GM12864 (cell line): ENCODE measurements at places on chromosomes 7 and 10.

DNA sequence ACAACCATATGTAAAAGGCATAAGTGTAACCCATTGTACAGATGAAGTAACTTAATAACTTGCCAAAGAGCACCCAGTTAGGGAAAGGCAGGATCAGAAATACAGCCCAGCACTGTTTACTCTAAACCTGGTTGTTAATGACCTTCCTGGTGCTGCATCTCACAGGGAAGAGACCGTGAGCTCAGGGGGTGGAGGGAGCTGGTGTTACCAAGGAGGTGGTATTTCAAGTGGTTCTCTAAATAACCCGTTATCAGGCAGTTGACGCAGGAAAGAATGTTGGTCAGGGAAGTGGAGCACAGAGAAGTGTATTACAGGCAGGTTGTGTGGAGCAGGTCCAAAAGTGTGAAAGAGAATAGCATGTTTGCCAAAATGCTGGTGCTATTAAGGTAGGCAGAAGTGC lies 4.4 kb upstream of the ST7 start:
- DNase-seq: no peak

GRCh38 chr10:13613519-13613918 lies 26.8 kb downstream of the PRPF18 start:
- no peak for DNase-seq

- no peak for DNase-seq
Measured at GRCh38 chr10:22420787-22421517, 75.7 kb downstream of the SPAG6 start.

DNA sequence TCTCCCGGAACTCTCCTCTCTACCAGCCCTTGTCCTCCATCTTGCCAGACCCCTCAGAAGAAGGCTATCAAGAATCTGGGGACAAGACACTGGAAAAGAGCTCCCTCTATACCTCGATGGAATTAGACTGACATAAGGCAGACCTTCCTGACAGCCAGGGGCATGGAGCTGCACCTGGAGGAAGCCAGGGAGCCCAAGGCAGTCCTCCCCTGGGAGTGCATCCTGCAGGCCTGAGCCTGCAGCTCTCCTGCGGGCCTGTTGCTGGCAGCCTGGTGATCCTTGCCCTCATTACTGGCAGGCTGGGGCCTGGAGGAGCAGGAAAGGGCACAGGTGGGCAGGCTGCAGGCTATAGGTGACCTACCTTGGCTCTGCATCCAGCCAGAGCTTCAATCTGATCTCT lies 323.4 kb downstream of the GRID1 start:
- DNase-seq: no peak

DNA sequence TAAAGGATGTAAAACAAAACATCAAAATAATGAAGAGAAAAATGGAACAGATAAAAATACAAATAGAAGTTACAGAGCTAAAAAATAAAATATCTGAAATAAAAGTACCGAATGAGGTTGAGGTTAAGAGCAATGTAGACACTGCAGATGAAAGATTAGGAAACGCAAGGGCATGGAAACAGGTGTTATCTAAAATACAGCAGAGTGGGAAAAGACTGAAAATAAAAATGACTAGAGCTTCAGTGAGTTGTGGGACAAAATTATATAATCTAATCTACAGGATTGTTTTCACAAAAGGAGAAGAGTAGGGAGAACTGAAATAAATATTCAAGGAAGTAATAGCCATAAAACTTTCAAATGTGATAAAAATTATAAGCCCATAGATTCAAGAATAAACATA lies 123.8 kb downstream of the PTEN start:
- DNase-seq: no peak

DNA sequence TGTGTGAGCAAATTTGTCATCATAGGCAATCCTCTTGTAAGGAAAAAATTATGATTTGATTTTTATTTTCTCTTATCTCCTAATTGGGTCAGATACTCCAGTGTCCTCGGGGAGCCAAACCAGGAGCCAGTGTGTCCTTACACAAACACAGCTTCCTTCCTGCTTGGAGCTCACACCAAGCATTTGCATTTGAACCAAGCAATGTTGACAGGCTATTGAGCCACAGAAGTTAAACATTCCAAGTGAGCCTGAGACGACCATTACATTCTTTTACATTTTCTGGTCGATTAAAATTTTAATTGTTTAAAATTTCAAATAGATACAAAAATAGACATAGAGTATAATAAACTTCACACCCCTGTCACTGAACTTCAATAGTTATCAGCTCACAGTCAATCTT lies 194.8 kb downstream of the CFTR start:
- no peak for DNase-seq

- no peak for DNase-seq
Measured at GRCh38 chr7:50867034-50867356, 84.3 kb upstream of the GRB10 start.

GRCh38 chr10:44467090-44467489 lies 82.2 kb upstream of the CXCL12 start:
- DNase-seq: no peak

DNA sequence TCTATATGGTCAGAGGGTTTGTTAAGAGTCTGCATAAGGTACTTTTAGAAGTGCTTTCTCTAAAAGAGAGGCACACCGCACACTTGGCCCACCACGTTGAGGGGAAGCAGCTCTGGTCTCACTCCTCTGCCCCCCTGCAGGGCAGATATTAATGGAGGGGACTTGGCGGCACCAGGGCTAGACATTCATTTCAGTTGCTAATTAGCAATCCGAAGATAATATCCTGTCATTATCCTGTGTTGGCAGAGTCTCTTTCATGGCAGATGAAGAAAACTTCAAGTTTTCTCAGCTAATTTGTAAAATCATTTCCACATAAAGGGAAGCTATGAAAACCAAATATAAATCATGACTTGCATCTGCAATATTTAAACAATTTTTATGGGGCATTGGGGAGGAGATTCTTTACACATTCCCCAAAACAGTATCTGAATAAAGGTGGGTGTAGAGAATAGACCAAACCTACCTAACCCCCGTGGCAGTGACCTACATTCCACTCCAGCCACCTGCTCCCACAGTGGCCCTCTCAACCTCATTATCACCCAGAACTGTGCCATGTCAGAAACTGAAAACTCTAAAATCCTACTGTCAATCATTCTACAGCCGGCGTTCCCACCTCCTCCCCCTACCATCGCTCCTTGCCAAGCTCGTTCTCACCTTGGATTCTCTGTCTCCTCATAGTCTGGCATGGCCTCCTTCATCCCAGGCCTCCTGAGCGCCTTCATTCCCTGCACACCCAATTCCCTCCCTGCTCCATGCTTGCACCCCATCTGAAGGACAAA lies 54.1 kb upstream of the STK17A start:
- DNase-seq: no peak

DNA sequence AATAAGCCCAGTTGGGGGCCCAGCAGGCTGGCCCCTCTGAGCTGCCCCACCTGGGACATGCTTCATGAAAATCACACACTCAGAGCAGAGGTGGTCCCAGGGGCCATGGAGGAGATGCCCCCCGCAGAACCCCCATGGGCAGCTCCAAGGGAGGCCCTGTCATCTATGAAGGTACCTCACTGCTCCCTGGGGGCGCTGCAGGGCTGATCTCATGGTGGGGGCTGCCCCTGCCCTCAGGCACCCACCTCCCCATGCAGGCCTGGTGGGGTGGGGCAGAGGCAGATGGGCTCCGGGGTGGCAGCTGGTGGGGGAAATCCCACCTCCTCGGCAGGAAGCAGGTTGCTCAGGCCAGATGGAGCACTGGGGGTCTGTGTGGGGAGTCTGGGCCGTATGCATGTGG lies 60.5 kb downstream of the YKT6 start:
- no peak for DNase-seq

DNA sequence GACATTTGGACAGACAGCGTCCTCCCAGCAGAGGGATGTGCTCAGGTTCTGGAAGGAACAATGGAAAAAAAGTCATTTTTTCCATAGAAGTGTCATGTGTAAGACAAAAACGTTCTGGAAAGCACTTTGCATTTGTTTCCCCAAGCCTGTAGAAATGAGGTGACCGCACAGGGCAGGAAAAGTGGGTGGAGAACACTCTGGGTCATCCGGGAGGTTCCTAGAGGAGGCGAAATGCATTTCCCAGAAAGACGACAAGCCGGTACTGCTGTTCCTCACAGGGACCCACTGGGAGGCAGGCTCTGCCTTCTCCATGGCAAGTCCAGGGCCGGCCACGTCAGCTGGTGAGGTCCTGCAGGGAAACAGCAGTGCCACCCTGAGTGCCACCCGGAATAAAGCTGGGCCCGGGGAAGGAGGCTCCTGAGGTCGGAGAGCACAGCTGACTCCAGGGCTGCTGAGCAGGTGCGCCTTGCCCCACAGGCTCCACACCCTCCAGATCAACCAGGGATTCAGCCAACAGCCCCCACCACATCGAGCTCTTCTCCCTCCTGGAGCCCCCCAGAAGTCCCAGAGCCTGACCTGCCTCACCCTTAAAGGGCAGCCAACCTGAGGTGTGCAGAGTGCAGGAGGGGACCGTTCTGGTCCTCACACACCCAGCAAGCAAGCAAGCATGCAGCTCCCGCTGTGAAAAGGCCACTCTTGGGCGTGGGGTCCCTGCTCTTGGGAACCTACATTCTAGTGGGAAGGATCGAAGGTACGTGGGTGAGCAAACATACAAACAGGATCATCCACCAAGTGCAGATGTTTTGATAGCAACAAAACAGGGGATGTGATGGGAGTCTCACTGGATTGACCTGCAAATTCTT lies 28.8 kb upstream of the INPP5A start:
- no peak for DNase-seq

DNA sequence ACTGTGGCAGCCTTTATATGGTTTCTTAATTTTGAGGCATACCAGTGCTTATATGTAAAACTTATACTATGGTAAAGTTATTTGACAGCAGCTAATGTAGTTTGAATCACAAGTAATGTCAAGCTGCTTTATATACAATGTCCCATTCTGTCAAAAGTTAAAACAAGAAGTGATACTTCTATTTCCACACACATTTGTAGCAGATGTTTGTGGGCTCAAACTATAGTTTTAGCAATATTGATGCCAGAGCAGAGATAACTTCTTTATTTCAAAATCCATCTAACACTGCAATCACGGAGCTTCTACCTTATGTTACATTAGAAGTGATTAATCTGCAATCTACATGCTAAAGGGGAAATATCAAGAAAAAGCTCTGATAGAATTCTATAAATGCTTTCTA lies 149.6 kb downstream of the ADK start:
- no peak for DNase-seq

DNA sequence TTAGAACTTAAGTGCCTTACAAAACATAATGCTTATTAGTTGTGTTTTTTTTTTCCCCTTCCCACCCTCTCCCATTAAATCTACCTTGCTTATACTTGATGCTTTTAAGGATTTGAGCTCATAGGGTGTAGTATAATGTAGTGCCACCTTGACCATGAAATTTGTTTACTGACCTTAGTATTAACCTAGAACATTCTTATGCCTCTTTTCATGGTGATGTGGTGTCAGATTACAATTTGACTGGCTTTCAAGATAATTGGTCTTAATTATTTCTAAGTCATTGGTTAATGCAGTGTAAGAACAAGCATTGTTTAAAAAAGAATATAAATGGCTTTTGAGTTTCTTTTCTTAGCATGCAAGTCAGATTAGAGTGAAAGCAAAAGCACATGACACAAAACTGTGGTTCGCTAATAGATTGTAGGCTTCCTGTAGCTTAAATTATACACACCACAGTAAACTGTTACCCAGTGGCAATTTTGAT lies 61.8 kb downstream of the ADD3 start:
- peak; percentile 67 for DNase-seq

DNA sequence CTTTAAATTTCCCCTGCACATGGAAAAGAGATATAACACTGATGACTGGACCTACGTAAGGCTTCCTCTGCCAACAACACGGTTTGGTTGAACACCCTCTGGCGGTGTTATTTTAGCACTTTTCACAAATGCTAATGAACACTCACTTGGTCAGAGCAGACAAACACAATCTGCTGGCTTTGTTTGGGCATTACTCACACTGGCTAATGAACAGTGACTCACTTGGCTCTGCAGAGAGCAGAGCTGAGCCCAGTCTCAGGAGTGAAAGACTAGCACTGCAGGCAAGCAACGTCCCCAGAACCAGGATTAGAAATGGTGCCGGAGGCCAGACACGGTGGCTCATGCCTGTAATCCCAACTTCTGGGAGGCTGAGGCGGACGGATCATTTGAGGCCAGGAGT lies 430.8 kb downstream of the PLXNA4 start:
- no peak for DNase-seq

- DNase-seq: no peak
Measured at GRCh38 chr10:126147866-126148587, 240.2 kb downstream of the ADAM12 start.

- DNase-seq: no peak
Measured at GRCh38 chr7:151586531-151587260, 67.0 kb upstream of the RHEB start.

GRCh38 chr7:155947051-155947450 lies 134.8 kb upstream of the SHH start:
- no peak for DNase-seq

GRCh38 chr7:116834815-116835504 lies 27.4 kb upstream of the CAPZA2 start:
- no peak for DNase-seq

GRCh38 chr10:48383393-48383792 lies 76.9 kb downstream of the MAPK8 start:
- DNase-seq: no peak

DNA sequence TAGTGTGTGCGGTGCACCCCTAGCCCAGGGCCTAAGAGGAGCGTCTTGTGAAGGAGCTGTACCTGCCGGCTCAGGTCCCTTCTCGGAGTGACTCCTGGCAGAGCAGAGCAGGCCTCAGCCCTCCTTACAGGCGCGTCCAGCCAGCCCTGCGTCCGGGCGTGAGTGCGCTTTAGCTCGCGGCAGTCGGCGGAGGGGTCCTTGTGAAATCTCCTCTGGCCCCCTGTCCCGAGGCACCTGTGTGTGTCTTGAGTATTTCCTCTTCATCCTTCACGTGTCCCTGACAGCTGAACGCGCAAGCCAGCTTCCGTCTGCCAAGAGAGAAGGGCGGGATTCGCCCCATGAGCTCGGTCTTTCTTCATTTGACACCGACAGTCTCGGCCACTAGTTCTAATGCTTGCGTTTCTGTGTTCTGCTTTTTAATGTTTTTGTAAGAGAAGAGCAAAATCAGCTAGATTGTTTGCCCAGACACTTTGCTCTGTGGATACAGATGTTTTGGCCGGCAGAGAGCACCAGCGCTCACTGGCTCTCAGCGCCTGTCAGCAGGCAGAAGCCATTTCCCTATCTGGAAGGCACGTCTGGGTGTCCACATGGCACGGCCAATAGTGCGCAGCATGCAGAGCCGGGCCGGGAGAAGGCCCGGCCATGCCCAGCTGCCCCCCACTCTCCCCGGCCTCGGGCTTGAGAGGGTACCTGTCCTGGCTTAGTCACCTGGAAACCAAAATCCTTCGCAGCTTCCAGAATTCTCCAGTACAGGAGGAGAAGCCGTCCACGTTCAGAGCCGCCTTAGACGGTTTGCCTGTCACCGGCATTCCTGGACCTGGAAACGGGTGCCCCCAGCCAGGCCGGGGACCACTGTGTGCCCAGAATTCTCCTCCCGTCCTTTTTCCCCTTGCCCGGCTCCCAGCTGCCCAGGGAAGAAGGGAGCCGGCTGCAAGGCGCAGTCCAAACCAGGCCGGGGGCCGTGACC lies 7.0 kb downstream of the GET4 start:
- no peak for DNase-seq
